ENCODE measurements at places on chromosomes 16 and 17.

GRCh38 chr17:42691021-42691545, 8.8 kb downstream of the CNTNAP1 start:
- DNase-seq = no peak

- no peak for DNase-seq
Measured at GRCh38 chr17:4583206-4583605, 1.1 kb upstream of the SMTNL2 start.

- no peak for DNase-seq
Measured at GRCh38 chr17:62852195-62852594, 44.1 kb upstream of the MARCHF10 start.

DNA sequence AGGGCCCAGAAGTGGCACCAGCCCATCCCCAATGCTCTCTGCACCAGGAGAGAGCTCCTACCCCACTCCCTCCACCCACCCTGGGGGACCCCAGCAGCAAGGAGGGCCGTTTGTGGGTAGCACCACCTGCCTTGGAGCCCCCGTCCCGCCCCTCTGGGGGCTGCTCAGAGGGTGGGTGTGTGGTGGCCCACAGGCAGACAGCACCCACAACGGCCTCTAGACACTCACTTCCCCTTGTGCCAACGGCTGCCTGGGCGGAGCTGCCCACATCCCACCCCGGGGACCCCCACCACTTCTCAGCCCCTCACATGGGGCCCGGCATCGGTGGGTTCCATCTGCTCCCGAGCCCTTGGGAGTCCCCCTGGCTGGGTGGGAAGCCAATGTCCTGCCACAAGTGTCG, 33.3 kb downstream of the BAHCC1 start:
- DNase-seq = no peak

GRCh38 chr16:31618130-31618529, 90.4 kb downstream of the AHSP start:
- no peak for DNase-seq

DNA sequence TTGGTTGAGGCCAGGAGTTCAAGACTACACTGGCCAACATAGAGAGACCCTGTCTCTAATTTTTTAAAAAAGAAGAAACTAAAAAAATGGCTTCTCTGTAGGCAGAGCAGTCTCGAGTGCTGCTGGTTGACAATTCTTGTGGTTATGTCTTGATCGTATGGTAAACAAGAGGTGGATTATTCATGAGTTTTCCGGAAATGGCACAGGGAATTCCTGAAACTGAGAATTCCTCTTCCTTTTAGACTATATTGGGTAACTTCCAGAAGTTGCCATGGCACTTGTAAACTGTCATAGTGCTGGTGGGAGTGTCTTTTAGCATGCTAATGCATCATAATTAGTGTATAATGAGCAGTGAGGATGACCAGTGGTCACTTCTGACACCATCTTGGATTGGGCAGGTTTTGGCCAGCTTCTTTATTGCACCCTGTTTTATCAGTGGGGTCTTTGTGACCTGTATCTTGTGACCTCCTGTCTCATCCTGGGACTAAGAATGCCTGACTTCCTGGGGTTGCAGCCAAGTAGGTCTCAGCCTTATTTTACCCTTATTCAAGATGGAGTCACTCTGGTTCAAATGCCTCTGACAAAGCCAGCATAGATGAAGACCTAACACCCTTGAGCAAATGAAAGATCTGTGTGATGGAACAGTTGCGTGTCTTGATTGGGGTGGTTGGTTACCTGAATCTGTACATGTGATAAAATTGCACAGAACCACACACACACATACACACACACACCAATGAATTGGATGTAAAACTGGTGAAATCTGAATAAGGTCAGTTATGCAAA, 30.2 kb downstream of the BMERB1 start:
- no peak for DNase-seq
